ENCODE measurements at places on chromosomes 4 and X. TPM values are rescaled to one million over a fixed set of nuclear protein-coding genes. Genes with fewer than 3 reads are reported as not detected.

PNMA5 gene
- total RNA-seq, result not detected

NEUROG2 gene
- total RNA-seq, result not detected

ZNF595 gene
- total RNA-seq, result 6.5 TPM

DIPK2B gene
- total RNA-seq, result not detected

ANXA3 gene
- total RNA-seq, result 125 TPM

PCDH19 gene
- total RNA-seq, result 0.07 TPM

ARHGAP10 gene
- total RNA-seq, result 10.0 TPM

CORIN gene
- total RNA-seq, result 0.05 TPM

TRMT2B gene
- total RNA-seq, result 9.7 TPM

TMEM47 gene
- total RNA-seq, result 2.0 TPM

ADAMTS3 gene
- total RNA-seq, result 0.42 TPM

ADGRG2 gene
- 0.09 TPM for total RNA-seq

RTL3 gene
- not detected for total RNA-seq

MTMR8 gene
- 0.49 TPM for total RNA-seq

C4orf46 gene
- total RNA-seq, result 10.4 TPM

MTMR1 gene
- total RNA-seq, result 17.7 TPM

TMPRSS11D gene
- total RNA-seq, result 1.9 TPM

RIBC1 gene
- 0.74 TPM for total RNA-seq

PLP2 gene
- total RNA-seq, result 97.5 TPM

GC gene
- total RNA-seq, result not detected

TAF1 gene
- 14.6 TPM for total RNA-seq

KLHL4 gene
- total RNA-seq, result 1.4 TPM

MRPL1 gene
- total RNA-seq, result 33.9 TPM

FGA gene
- total RNA-seq, result not detected

ATP1B4 gene
- not detected for total RNA-seq

CNKSR2 gene
- 3.3 TPM for total RNA-seq

LIAS gene
- 12.3 TPM for total RNA-seq

HPSE gene
- total RNA-seq, result 7.3 TPM

SAGE1 gene
- total RNA-seq, result not detected

ARHGEF38 gene
- total RNA-seq, result not detected

TNIP3 gene
- total RNA-seq, result not detected

TDO2 gene
- total RNA-seq, result not detected

ATOH1 gene
- total RNA-seq, result not detected

CRMP1 gene
- total RNA-seq, result not detected

FRG2 gene
- total RNA-seq, result not detected

EVC2 gene
- total RNA-seq, result 2.8 TPM

PAGE4 gene
- not detected for total RNA-seq

STBD1 gene
- 2.1 TPM for total RNA-seq

GSPT2 gene
- 2.0 TPM for total RNA-seq

IL13RA2 gene
- 0.65 TPM for total RNA-seq

ADH7 gene
- total RNA-seq, result 14.7 TPM

FAT1 gene
- total RNA-seq, result 268 TPM

NFXL1 gene
- total RNA-seq, result 8.5 TPM

FREM3 gene
- total RNA-seq, result not detected

CXCL8 gene
- total RNA-seq, result 23.4 TPM
